Left lobe of liver (tissue), 2 donors: ENCODE measurements at places on chromosomes 6 and 20.

- no peak for DNase-seq
Observed at GRCh38 chr20:21507400-21508229, 6.2 kb downstream of the NKX2-2 start.

DNA sequence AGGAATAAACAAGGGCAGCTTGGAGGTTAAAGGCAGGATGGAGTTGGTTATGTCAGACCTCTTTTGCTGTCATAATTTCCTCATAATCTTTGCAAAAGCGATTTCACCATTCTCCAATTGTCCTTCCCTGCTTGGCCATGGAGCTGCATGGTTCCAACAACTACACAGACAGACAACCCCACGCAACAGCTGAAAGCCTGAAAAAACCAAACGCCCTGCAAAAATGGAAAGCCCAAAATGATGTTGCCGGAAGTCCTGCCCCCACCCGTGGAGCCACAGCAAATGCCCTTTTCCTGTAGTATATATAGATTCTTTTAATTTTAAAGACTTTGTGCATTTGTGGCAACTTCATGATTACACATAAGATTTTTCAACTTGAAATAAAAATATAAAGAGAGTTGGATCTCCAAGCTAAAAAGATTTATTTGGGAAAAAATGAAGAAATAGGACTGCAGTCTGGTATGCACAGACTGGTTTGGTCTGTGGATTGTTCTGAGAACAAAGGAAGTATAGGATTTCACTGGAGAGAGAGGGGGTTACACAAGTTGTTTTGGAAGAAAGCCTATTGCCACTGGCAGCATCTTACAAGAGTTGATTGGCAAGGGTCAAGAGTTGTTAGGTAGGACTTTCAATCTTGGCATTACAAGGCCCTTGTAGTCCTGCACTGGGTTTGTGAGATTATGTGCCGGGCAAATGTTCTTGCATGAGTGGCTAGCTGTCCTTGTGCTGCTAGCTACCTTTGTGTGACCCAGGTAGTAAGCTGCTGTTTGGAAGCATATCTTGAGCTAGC lies 190.0 kb downstream of the C6orf118 start:
- no peak for DNase-seq

DNA sequence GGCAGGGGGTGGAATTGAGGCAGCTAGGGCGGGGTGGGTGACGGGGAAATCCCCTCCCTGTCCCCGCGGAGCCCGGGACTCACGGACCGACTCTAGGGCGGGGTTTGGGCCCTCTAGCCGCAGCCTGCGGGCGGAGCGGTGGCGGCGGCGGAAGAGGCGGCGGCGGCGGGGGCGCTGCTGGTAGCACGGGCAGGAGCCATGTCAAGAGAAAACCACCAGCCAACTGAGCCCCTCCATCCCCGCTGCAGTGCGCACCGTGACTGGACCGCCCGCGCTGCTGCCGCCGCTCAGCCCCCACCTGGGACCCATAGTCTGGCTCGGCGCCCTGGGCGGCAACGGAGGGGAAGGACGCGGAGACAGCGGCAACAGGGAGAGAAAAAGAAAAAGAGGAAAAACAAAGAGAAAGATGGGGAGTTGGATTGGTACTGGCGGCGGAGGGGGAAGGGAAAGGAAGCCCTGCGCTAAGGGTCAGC lies 1.2 kb upstream of the C6orf62 start:
- peak; percentile 62 for DNase-seq

DNA sequence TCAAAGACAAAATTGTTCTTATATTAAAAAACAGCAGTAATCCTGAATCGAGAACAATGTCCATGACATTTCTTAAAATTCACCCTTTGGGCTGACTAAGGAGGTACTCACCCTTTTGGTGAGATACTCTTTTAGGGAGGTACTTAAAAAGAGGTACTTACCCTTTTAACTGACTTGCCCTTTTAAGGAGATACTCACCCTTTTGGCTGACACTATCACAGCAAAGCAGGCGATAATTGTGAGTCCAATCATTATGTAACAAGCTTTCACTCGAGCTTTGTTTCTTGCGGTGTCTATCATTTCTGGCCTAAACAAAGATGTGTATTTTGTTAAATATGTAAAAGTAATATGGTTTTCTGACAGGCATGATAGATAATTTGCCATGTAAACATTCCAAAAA lies 3.7 kb downstream of the FAM162B start:
- DNase-seq = no peak

- no peak for DNase-seq
Observed at GRCh38 chr6:19325335-19325789, 511.8 kb upstream of the ID4 start.

DNA sequence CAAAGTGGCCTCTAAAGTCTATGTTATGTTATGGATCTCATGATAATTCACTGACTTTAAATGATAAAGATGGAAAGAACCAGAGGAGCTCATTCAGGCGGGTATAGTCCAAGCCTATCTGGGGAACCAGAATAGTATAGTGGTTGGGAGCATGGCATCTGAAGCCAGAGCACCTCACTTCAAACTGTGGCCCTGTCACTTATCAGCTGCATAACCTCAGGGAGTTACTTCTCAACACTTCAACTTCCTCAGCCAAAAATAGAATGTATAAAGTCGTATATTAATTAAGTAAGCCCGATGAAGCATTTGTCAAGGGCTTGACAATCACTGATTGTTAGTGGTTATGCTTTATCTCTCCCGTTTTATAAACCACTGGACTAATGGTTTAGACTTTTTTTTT lies 112.7 kb downstream of the RTN4IP1 start:
- no peak for DNase-seq

DNA sequence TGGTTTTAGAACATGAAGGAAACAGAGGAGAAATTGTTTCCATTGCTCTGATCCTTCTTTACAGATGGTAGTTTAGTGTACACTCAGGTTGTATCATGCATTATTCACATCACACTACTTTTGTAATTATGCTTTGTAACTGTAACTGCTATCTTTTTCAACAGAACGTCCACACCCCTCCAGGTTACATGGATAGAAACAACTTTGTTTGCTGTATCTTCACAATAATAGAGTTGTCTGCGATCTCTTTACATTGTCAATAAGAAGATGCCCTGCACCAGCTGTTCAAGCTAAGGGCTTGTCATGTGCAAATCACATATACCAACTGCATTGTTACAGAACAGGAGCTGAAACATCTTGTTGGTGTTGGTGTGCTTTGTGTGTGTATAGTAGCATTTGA lies 67.9 kb upstream of the MAP7 start:
- no peak for DNase-seq

DNA sequence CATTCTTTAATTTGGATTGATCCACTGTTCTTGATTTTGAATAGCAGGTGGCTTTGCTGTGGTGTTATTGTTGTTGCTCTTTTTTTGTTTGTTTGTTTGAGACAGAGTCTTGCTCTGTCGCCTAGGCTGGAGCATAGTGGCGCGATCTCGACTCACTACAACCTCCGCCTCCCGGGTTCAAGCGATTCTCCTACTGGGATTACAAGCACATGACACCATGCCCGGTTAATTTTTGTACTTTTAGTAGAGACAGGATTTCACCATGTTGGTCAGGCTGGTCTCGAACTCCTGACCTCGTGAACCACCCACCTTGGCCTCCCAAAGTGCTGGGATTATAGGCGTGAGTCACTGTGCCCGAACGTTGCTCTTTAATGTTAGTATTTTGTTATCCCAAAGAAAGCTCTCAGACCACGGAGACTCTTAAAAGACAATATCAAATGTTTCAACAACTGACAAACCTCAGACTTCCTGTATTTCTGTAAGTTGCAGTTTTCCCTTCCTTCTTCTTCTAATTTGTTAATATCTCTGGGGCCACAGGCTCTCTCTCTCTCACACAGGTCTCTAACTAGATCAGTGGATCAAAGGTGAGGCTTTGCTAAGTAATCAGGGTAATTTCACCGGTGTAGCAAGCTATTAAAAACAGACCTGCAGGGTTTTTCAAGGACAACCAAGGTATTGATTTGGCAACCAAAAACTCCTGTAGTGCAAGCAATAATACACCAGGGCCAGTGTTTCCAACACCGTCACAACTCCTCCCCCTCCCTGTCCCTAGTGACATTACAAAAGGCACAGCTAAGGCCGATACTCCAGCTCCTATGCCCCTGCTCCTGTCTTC lies 48.8 kb upstream of the ZNF217 start:
- peak; percentile 88 for DNase-seq

DNA sequence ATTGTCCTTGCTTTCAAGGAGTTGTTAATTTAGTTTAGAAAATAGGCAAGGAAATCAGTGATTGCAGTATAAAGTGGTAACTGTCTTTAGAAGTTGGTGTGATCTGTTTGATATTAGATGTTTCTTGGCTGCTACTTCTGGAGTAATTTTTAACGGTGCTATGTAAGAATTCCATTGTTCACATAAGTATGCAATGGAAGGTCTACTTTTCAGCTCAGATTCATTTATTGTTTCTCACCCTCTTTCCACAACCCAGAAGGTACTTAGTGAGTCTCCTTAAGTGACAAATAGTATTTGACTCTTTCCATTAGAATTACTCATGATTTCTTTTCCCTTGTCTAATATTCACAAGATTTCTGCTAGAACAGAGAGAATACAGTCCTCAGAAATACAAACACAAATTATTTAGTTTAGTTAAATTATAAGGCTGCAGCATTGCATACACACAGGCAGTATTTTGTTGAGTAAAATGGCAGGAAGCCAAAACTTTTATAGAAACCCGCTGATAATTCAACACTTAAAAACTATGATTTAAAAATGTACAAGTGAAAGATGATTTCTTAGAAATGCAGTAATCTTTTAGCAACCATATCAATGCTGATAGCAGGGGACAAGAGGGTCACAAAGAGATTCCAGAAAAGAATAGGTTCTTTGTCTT lies 554.3 kb downstream of the CD109 start:
- DNase-seq = no peak

- DNase-seq = no peak
Observed at GRCh38 chr6:154494592-154495311, 15.7 kb downstream of the CNKSR3 start.

GRCh38 chr6:3759646-3760232 lies 8.2 kb upstream of the PXDC1 start:
- no peak for DNase-seq

GRCh38 chr6:142728364-142728763 lies 216.6 kb downstream of the HIVEP2 start:
- DNase-seq = no peak

DNA sequence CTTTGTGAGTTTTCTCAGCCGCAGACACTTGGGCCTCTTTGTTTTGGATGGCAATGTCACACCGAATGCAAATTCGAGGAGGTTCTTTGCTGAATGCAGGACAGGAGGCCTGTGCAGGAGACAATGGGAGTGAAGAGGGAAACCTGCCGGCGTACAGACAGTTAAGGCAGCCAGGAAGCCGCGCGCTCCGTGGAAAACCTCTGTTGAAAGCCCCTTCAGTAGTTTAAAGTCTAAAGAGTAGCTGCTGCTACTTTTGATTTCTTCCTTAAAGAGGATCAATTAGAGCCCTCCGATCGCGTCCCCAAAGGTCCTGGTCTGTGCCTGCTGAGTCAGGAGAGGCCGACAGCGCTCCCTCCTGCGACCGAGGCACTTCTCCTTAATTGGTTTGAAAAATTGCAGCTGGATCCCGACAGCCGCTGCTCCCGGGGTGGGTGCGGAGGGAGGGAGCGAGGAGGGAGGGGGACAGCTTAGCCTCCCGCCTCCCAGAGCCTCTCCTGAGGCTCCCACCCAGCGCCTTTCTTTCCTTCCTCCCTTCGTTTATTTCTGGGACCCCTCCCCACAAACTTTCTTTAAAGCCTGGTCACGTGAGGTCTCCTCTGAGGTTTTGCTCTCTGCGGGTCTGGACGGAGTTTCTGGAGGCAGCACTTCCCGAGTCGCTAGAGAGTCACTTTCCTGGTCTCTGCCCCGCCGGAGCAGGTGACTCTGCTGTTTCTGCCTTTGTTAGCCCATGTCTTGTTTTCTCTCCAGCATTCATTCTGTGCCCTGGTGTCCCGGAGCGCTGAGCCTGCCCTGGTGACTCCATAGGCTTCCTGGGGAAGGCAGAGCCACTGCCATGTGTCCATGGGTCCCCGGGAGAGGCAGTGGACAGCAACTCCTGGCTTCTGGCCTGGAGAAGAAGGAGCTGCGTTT lies 22.3 kb upstream of the RPP40 start:
- DNase-seq = peak; percentile 56

GRCh38 chr6:152351742-152352141 lies 285.4 kb downstream of the SYNE1 start:
- no peak for DNase-seq

DNA sequence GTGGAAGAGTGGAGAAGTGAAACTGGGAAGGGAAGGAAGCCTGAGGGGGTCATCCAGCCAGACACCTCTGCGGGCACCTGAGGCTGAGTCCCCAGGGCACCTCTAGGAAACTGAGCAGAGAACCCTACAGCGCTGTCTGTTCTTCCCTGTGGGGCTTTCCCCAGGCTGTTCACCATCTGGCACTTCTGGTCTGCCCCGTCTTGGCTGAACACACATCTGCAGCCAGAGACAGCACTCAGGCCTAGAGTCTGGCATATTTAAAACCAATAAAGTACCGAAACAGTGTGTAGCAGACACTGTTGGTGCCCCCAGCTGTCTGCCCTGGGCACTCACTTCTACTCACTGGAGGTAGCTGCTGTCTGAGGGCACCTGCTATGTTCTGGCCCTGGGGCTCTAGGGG lies 9.4 kb upstream of the ARFGEF2 start:
- DNase-seq = no peak

- DNase-seq = no peak
Observed at GRCh38 chr6:132659082-132659481, at the start of gene TAAR1. Gene TAAR1, minus strand, starts transcription at chr6:132659182. Its CDS starts 13,179 bp downstream, at chr6:132646003.

DNA sequence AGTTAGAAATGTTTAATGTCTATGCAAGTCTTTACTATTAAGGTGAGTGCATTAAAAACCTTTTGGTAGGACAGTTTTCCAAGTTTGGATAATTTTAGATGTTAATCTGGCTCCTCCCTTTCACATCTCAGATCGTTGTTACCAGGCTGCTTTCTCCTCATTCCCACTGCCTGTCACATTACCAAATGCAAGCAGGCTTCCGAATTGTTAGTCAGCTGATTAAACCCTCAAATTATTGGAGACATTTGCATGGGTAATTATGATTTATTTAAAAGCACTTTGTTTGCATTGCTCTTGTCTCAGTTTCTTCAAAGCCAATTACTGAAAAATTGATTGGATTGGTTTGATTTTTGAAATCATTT lies 816.5 kb downstream of the KIF16B start:
- no peak for DNase-seq

DNA sequence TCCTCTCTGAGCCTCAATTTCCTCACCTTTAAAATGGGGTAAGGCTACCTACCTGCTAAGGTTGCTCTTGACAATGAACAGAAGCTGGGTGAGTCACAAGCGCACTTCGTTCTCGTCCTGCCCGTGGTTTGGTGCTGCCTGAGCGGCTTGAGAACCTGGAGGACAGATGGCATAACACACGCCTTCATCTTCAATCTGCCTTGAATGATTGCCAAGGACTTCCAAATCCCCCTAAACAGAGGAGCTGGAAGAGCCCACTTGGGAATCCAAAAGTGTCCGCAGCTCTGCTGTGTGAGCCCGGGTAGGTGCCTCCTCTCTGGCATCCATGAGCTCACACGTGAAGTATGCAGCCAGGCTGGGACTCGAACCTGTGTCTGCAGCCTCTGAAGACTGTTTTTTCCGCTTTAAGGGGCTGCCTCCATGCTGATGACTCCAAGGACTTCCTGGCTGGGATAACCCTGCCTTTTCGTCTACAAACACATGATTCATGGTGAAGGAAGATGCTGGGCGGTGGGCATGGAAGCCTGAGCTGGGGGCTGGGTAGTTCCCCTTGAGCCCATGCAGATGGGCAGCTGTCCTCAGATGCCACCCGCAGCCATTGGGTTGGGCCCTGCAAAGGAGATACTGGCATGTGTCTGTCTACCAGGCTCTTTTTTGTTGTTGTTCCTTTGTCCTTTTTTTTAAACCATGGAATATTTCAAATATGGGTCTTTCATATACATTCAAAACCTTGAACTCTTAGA lies 25.3 kb upstream of the CSNK2A1 start:
- DNase-seq = no peak

GRCh38 chr20:62804627-62805154 lies at the start of gene OGFR:
Gene OGFR, plus strand, starts transcription at chr20:62804835. Its CDS starts 25 bp downstream, at chr20:62804860.
- DNase-seq = peak; percentile 77
